Epithelial cell of proximal tubule (primary cell): ENCODE measurements at places on chromosomes 6 and 20. TPM values are rescaled to one million over a fixed set of nuclear protein-coding genes. Genes with fewer than 3 reads are reported as not detected.

DNA sequence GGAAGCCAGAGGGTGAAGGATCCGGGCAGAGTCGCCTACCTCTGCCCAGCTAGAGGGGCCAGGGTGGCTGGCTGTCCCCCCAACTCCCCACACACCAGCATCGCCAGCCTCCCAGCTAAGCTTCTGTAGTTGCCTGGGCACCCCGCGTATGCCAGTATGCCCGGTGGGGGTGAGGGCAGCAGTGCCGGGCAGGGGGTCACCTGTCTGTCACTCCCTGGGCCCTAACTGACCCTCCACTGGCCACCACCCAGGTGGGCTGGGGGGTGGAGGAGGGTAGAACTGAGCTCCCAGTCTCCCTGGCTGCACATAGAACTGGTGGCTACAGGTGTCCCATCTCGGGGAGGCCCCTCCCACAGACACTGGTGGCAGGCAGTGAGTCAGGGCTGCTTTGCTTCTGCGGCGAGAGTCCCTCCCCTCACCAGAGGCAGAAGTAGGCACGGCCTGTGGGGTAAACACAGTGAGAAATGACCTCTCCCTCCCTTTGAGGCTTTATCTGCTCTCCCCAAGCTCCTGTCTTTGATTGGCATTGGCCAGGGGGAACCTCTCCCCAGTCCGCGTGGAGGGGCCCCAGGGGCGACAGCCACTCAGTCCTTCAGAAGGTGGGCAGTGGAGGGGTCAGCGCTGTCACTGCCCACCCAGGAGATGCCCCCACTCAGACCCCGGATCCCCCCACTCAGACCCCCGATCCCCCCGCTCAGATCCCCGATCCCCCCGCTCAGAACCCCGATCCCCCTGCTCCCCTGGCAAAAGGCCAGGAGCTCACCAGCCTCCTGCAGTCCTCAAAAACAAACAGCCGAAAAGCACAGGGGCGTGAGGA lies 2.5 kb downstream of the NTSR1 start:
- DNase-seq, result no peak

DNA sequence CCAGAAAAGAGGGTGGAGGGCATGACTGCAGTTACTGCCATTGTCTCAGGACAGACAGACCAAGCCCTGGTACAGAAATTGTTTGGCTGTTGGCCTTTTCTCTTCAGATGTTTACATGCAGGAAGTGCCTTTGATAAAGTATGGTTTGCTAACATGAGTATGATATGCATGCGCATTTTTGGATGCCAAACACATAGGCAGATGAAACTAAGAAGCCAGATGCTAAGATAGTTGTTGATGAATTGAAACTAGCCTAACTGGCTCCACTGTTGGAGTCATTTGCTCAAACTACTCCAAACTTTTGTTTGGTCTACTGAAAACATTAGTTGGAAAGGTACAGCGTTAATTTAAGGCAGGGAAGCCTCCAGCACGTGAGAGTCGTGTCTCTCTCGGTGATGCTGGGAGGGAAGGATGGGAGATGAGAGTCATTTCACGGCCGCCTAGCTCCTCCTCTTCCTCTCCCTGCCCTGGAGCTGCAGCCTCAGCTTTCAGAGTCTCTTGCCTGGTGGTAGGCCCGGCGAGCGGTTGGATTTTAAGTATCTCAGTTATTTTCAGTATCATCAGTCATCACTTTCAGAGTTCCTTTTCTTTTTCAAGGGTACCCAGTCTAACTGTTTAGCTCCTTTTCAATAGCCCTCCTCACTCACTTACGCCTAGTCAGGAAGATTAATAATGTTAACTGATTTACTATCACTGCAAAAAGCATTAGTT lies 29.7 kb downstream of the RREB1 start:
- no peak for DNase-seq

Gene SLC32A1
- total RNA-seq, result not detected in 2 replicates

- no peak for DNase-seq
Measured at GRCh38 chr6:169173532-169174268, 79.9 kb downstream of the THBS2 start.

Gene SLC13A3
- 1.2 and 1.6 TPM in 2 replicates for total RNA-seq

GRCh38 chr20:45049904-45050471 lies 50.9 kb downstream of the KCNS1 start:
- no peak for DNase-seq

Gene ZC2HC1B
- not detected in 2 replicates for total RNA-seq

DNA sequence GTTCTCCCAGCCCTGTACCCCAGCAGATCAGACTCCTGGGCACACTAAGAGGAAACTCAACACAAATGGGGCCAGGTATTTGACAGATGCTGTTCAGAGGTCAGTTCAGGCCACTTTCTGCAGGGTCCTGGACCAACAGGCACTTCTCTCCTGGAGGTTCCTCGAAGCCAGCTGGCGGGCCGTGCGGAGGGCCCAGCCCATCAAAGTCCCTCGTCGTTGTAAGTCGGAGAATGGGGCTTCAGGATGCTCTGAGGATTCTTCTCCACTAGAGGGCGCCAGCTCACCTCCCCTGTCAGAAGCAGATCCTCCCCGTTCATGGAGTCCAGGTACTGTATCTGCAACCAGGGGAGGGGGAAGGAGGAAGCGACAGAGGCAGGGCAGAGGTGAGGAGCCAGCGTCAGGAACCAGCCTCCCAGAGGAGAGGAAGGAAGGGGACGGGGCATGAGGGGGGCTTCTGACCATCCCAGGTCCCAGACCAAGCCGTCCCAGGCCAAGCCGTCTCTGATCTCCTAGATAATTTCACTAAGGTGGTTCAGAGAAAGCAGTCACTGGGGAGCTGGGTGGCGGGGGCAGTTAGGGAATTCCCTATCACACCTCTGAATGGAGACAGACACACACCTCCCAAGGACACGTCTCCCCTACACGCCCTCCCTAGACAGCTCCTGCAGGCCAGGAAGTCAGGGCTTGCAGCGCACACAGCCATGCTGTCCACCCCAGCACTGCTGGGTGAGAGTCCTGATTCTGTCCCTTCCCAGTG lies 11.7 kb upstream of the FAM83C start:
- no peak for DNase-seq

- DNase-seq, result no peak
Measured at GRCh38 chr6:49576618-49577017, 26.1 kb downstream of the C6orf141 start.

- DNase-seq, result no peak
Measured at GRCh38 chr6:37078814-37079213, 73.4 kb downstream of the FGD2 start.

Gene SYNCRIP
- 59.3 and 95.1 TPM in 2 replicates for total RNA-seq

- no peak for DNase-seq
Measured at GRCh38 chr6:44730771-44731391, 343.4 kb downstream of the CDC5L start.
